ENCODE measurements at places on chromosomes 5 and 9. TPM values are rescaled to one million over a fixed set of nuclear protein-coding genes. Genes with fewer than 3 reads are reported as not detected.
A peak's percentile ranks its signal among the peaks of the same experiment; 100 is the strongest.

DNA sequence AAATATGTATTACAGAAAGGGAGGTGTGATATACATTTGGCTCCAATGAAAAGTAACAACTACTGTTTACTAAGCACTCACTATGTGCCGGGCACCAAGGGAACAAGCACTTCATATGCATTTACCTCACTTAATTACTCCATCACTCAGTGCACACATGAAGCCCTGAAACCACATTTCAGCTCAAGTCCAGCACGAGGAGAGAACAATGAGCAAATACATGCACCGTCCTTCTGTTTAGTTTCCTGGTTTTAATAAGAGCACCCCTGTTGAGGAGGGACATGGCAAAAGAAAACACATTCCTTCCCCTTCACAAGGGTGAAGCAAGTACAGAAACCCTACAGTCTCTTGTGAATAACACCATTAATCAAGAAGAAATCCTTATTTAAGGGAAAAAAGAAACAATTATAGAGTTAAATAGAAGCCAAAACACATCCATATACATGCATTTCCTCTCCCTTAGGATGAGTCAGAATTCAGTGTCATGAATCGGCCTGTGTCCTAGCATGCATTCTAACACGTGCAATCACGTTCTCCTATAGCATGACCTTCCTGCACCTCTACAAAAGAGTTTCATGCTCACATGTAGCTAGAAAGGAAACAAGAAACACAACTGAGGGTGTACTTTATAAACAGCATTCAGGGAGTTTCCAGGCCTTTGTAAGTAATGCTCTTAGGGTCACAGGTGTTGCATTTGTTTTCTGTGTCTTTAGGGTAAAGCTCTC is 411.6 kb downstream of the BNC2 start:
- peak; percentile 25 for DNase-seq

- no peak for DNase-seq
These were observed 74.5 kb downstream of the COL5A1 start for GRCh38 chr9:134716067-134716466.

DNA sequence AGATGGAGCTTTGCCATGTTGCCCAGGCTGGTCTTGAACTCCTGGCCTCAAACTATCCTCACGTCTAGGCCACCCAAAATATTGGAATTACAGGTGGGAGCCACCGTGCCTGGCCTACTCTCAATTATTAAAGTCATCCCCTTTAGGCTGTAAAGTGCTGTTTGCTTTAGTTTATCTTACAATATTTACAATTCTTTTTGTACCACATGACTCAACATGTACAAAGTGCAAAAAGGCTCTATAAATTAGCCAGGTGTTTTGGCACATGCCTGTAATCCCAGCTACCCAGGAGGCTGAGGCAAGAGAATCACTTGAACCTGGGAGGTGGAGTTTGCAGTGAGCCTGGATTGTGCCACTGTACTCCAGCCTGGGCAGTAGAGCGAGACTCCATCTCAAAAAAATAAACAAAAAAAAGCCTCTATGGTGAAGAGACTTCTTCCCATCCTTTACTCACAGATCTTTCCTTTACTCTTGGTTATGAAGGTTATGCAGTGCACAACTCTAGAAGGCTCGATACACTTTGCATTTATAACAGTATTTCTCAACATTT is 28.5 kb upstream of the MLLT3 start:
- no peak for DNase-seq

- no peak for DNase-seq
These were observed 131.9 kb upstream of the PTPRD start for GRCh38 chr9:10744669-10745068.

GRCh38 chr9:133968428-133968827 is 23.7 kb downstream of the VAV2 start:
- no peak for DNase-seq

- no peak for DNase-seq
These were observed 54.3 kb upstream of the ZSWIM6 start for GRCh38 chr5:61277781-61278180.

DNA sequence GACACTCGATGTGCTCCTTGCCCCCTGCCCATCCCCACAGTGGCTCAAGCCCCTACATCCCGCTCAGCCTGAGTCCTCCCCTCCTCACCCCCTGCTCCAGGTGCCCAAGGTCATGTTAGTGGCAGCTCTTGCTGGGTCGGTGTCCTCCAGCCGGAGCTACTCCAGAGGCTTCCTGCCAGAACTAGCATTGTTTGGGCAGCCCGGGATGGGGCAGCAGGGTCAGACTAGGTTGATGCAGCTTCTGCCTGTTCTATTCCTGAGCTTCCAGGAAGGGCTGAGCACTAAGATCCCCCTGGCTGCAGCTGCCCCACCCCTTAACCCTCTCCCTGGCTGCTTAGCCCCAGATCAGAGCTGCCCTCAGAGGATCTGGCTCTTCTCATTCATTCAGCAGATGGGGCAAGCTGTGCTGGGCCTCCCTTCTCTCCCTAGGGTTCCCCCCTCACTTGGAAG is 671 bp downstream of the RGS14 start:
- DNase-seq = no peak

DNA sequence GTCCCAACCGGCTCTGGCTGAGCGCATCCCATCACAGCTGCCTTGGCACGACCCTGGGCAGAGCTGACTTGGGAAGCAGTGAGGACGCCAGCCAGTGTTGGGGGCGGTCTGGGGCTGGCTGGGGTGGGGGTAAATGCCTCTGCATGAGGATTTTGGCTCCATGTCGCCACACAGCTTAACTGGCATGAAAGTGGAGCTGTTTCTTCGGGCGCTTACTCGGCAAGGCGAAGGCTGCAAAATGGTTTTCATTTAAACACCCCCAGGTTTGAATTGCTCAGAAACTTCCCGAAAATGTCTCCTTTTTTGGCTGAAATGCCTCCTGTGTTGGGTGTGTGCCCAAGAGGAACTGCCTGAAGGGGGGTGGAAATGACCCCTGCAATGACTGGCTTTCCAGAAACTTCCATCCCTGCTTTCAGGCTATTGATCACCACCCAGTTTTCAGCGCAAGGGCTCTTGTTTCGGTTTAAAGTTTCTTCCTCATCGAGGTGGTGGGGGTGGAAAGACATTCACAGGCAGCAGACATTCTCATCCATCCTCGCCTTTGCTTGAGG is 38.3 kb downstream of the PTGES start:
- no peak for DNase-seq

DNA sequence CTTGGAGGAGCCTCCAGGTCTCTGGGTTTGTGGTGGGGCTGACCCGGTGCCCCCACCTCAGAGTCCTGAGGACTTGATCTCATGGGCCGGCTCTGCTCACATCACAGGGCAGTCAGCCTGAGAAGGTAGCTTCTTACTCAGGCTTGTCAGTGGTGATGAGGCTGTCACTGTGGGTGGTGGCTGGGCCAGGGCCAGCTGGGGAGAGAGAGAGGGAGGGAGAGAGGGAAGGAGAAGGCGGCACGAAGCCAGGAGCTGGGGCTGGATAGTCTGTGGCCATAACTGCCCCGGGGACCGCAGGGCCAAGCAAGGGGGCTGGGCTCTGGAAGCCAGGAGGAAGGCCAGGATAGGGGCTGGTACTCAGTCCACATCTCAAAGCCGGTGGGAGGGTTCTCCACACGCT is 6.5 kb downstream of the NTNG2 start:
- no peak for DNase-seq

DNA sequence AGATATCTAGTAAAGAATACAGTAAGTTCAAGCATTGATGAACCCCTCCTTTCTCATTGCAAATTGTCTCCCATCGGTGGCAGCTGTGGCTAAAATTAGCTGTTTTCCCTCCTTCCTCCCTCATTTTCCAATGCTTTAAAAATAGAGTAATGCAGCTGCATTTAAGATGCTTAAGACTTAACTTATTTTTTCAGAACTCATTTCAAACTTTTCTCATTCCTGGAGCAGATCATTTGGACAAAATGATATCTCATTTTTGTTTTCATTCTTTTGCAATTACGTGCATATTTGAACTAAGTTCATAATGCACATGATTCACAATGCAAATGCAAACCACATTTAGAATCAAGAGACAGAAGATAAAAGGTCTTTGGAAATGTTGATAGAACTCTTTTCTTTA is 14.6 kb downstream of the HSPB3 start:
- DNase-seq = no peak

DNA sequence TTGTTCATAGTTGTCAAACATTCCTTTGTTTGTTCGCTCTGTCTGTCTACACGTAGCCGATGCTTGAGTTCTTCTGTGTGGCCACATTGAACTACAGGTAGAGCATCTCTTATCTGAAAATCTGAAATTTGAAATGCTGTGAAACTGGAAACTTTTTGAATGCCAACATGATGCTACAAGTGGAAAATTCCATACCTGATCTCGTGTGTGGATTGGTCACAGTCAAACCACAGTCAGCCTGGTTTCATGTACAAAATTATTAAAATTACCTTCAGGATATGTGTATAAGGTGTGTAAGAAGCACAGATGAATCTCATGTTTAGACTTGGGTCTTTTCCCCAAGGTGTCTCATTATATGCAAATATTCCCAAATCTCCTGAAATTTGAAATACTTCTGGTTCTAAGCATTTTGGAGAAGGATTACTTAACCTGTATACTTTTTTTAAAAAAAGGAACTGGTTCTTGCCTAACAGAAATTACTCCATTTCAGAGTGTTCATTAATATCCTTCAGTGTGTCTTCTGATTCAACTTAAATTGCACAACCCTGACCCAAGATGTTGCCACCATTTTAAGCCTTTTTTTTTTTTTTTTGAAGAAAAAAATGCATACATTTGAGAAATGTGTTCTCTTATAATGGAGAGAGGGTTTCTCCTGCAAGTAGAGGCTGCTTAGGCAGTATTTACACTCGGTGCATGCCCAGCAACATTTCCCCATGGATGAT is 254.3 kb downstream of the MAST4 start:
- no peak for DNase-seq

GRCh38 chr5:2686321-2687124 is 65.0 kb downstream of the IRX2 start:
- DNase-seq = peak; percentile 20

DNA sequence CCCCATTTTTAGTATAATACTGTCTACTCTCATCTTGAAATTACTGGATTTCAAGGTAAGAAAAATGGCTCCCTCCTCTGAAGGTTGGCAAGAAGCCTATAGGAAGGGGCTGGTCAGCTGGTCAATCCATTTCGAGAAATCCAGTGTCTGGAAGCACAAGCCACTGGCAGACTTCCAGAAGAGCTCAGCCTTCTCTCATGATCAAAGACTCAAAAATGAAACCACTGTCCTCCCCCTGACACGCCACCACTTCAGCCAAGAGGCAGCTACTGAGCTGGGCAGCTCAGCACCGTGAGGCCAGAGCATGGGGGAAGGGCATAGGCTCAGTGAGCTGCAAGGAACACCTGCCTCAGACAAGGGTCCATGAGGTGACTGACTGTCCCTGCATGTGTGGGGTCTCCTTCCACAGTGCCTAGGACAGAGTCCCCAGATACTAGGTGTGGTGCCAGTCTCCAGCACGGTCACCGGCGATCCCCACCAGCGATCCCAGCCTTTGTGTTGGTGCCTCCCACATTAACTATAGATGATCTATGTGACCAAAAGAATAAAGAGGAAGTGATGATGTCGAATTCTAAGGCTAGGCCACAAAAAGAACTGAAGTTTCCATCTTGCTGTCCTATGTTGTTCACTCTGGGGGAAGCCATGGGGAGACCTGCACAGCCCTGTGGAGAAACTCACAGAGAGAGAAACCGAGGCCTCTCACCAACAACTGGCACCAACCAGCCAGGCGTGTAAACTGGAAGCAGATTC is 100.1 kb upstream of the LRRTM2 start:
- peak; percentile 83 for DNase-seq

DNA sequence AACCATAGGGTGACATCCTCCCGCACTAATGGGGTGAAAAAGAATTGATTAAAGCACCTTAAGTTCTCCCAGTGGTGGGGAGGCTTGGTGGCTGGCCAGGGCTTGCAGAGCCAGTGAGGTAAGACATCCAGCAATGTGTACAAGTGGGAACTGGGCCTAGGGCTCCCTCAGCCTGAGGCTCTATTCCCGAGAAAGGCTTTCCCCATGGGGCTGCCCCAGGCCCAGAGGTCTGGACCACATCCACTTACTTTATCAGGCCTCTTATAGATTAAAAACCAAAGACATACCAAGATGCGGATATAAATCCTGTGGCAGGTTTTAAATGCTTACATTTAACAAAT is 35.3 kb downstream of the C5orf15 start:
- DNase-seq = no peak

Gene PLAC8L1
- not detected for polyA plus RNA-seq

Gene OTP
- polyA plus RNA-seq = not detected

Gene LCN10
- polyA plus RNA-seq = 3.9 TPM

Gene AMBP
- 43.5 TPM for polyA plus RNA-seq

Gene IRGM
- polyA plus RNA-seq = not detected

Gene RAB14
- polyA plus RNA-seq = 48.0 TPM

Gene IL9
- polyA plus RNA-seq = not detected

Measured in kidney (tissue), 22 donors.